ENCODE measurements at places on chromosomes 6 and 20.

- no peak for DNase-seq
These were observed 15.4 kb downstream of the UNC93A start for GRCh38 chr6:167306401-167306998.

DNA sequence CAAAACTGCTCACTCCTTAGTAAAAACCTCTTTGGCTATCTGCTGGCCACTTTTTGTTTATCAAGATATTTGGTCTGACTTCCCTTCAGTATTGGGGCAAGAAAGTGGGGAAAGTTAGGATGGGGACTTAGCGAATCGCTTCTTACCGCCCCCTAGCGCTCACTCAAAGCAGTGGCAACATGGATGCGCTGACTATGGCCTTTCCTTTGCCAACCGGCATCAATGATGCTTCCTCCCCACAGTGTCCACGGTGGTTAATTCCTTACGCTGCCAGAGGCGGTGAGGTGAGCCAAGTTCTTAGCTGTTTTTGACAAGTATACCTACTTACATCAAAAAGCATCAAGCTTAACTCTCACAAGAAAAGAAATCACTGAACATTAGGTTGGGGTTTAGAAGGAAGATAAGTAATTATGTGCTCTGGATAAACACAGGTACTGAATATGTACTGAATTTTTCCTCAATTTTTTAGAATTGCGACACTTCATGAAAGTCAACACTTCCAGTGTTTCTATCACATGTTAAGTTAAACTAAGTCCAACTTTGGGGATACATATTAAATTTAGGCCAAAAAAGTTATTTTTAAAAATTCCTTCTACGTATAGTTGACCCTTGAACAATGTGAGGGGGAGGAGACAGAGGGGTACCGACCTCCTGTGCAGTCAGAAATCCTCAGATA is 86.7 kb downstream of the GMDS start:
- DNase-seq, result no peak

DNA sequence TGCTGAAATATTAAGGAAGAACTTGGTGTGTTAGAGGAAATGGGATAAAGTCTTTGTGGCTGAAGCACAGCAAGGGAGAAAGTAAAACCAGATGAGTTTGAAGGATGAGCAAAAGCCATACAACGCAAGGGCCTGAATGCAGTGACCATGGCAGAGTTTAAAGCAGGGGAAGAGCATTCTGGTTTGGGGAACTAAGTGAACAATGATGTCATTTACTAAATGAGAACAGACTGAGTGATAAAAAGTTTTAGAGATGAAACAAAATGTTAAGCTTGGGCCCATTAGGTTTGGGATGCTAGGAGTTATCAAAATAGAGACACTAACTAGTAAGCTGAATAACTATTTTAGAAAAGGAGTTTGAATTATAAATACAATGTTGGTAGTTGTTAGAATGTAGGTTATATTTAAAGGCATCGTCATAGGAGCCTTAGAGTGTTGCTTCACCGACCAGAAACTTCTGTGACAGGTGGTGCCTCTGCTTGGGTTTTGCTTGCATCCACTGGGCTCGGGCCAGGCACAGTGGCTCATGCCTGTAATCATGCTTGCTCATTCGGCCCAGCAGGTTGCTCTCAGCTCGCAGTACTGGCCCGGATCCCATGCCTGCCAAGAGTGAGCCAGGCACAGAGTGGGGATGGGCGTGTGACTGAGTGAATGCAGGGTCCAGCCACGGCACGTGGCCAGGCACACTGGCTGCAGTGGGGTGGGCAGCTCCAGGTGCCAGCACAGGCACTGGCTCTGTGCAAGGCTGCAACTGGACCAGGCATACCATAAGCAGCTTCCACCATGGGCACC is 37.4 kb upstream of the OPRM1 start:
- no peak for DNase-seq

DNA sequence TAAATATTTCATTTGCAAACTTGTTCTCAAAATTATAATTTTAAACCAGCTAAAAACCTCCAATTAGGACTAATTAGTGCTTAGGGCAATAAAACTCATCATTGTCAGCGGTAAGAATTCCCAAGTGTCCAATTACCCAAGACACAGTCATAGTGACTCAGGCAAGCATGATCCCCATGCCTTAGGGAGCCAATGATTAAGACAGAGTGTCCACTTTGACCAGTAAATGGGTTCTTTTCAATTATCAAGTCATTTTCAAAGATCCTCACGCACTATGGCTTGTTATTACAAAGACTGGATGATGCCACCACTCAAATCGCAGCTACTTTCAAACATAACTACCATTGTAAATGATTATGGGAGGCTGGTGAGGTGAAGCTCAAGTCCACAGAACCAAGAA is 114.0 kb downstream of the BFSP1 start:
- no peak for DNase-seq

DNA sequence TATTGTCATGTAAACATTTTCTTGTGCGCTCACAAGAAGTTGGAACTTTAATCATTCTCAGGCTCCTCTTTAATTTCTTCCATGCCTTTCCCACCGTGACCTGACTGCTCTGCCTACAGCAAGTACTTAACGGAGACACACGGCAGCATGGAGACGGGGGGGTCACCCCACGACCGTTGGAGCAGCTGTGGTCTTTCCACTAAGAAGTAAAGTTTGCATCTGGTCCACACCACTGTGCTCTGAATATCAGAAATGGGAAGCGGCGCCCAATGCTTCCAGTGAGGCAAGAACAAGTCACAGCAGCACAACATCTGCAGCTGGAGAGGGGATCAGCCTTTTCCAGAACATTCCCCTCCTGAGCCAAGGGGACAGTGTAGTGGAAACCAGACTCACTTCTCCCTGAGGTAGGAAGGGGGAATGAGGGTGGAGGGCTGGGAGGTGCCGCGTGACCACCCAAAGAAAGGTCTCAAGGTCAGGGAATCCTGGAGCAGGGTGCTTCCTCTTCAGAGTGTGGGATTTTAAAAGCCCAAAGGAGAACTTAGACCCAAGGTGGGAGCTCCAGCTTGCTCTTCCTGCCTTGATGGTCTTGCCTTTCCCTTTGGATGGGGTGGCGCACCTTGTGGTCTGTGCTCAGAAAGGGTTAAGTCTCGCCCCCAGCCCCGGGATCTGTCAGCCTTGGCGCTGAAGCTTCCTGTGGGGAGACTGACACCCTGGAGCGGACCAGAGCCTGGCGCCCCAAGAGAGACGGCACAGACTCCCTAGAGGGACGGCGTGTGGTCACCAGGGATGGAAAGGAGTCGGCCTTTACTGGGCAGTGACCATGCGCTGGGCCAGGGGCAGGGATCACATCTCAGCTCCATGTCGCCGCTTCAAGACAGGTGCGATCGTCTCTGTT is 25.6 kb upstream of the SMOC2 start:
- no peak for DNase-seq
